Stimulated activated CD8-positive, alpha-beta memory T cell treated with anti-CD3 and anti-CD28 coated beads, Interleukin-4, amount 100 ng/mL, for 24 hours (primary cell): ENCODE measurements at places on chromosomes 12 and 14.

DNA sequence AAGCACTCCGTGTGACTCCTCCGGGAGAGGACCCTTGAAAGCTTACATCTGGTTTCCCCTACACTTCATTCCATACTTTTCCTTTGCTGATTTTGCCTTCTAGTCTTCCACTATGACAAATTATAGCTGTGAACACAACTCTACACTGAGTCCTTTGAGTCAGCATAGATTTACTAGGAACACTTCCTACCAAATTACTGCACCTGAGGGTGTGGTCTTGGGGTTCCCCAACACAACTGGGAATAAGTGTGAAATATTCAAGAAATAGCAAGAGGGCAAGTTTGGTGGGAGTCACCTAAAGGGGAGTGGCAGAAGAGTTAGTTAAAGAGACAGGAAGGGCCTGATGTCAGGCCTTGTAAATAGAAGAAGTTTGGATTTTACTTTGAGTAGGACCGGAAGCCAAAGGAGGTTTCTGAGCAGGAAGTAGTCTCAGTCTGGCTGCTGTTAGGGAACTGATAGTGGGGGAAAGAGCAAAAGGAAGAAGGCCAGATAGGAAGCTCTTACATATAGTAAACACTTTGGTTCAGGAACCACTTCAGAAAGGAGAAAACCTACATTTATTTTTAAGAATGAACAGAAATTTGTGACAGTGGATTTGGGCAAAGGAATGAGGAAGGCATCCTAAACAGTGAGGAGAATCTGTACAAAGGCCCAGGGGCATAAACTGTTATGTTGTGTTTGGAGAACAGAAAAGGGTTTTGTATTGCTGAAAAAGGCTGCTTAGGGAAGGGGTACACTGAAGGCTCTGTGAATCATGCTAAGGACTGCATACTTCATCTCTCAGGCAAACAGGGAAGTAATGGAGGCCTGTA, 14.2 kb downstream of the SEL1L start:
- DNase-seq, result no peak

DNA sequence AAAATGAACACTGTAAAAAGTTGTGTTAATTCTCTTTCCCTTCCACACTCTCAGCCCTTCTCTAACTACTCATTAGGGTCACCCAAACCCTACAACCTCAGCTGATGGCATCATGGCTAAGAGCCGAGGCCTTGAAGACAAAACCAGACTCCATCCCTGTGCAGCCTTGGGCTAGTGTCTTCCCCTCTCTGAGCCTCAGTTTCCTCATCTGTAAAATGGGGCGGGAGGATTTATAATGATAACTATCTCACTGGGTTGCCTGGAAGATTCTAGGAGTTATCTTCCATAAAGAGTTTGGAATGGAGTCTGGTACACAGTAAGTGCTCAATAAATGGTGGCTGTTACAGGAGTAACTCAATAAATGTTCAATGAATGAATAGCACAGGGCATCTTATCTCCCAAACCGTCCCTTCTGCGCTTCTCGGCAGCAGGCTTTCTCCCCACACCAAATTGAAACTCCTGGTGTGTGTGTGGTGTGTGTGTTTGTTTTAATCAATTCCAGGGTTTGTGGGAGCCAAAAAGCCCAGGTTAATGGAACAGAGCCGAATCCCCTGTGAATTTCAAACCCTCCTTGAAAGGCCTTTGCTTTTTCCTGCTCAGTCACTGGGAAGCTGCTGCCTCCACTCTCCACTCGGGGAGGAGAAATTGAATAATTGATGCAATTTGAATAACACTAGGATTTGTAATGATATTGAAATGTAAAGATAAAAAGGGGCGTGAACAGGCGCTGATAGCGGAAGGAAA, 61.2 kb upstream of the FAM222A start:
- no peak for DNase-seq

DNA sequence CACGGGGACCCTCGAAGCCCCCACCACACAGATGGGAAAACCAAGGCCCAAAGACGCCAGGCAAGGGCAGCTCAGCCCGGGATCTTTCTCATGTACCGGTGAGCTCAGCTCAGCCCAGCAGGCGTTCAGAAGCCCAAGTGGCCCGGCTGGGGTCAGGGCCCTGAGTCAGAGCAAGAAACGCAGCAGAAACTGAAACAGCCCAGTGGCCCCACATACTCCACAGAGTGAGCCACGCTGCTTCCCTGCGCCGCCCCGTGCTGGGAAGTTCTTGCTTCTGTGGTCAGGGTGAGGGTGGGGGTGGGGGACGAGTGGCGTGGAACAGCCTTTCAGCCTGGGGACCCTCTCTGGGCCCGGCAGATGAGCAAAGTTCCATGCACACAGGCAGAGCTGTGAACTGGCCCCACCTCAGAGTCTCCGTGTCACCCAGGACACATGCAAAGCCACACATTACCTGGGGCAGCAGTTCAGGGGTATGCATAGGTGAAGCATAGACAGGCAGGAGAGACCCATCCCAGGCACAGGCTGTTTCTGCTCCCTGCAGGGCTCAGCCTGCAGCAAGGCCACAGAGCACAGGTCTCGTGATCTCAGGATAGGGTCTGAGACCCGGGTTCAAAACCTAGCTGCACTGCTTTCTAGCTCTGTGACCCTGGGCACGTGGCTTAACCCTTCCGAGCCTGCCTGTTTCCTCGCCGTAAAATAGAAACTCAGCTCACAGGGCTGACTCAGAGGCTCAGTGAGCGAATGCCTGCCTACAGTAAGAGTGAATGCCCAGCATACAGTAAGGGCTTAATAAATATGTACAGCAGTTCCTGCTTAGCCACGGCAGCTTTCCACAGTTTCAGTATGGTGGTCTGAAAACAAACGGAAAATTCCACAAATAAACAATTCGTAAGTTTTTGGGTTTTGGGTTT, 21.6 kb downstream of the NCOR2 start:
- DNase-seq, result no peak

- DNase-seq, result no peak
These were observed 176.4 kb upstream of the RPH3A start for GRCh38 chr12:112615196-112615595.

- no peak for DNase-seq
These were observed 300.8 kb downstream of the APAF1 start for GRCh38 chr12:98945864-98946263.
